ENCODE measurements at places on chromosomes 4 and X.
A peak's percentile ranks its signal among the peaks of the same experiment; 100 is the strongest.

GRCh38 chr4:122170775-122171174, 18.6 kb downstream of the BLTP1 start:
- DNase-seq: no peak

DNA sequence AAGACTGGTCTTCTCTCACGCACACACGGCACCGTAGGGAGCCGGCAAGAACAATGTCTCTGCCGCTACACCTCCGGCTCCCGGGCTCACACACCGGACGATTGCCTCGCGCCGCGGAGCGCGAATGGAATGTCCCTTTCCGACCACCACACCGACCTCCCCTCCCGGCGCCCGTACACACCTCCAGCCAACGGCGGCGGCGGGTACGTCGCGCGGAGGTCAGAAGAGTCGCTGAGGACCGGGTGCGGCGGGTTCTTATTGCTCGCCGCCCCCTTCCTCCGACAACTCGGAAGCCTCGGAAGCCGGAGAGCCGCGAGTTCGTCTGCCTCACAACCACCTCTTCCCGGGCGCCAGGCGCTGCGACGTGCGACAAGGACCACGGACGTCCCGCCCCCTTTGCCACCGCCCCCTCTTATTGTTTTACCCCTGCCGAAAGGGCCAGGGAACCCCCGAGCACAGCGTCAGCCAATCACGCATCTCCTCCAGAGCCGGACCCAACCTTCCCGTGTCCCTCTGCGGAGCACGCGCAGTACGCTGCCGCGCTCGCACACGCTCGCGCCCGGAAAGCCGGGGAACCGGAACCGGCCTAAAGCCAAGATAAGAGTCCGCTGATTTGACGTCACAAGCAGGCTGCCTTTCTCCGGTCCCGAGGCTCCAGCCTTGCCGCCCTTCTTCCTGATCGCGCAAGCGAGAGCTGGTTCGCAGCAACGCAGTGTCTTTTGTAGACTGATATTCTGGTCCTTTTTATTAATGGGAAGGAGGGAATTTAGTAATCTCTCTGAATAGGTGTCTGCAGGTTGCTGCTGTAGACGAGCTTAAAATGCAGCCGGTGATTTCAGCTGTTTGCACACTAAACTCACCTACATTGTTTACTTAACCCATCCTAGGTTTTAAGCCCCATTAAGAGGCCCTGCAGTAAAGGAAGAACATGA, at the start of gene G3BP2:
Gene G3BP2, minus strand, starts transcription at position 385 of the 932 bp plus-strand sequence. CDS start 11,386 bp downstream, outside the sequence.
- peak; percentile 99 for DNase-seq

- DNase-seq: no peak
Observed at GRCh38 chr4:118918388-118918787, 29.7 kb downstream of the SYNPO2 start.

- no peak for DNase-seq
Observed at GRCh38 chr4:3302786-3303564, 10.2 kb downstream of the RGS12 start.

DNA sequence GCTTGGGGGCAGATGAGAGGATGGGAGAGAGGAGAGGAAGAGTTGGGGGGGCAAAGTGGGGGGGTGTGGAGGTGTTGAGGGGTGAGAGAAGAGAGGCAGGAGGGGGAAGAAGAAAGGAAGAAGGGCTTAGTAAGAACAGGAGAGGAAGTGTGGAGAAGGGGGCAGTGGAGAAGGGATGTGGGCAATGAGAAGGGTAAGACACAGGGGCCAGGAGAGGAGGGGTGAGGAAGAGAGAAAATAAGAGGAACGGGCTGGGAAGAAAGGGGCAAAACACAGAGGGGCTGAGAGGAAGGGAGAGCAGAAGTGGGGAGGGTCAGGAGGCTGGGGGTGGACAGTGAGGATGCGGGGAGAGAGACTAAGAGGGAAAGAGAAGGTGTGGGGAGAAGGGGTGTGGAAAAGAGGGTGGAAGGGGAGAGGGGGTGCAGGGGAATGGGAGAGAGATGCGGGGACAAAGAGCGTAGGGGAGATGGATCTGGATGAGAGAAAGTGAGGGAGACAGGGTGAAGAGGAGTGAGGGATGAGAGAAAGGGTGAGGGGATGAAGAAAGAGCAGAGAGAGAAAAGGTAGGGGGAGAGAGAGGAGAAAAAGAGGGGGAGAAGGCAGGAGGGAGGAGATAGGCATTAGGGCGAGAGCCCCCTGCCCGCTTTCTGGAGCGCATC, 12.9 kb downstream of the SH3KBP1 start:
- no peak for DNase-seq

GRCh38 chr4:88793475-88793874, 95.8 kb upstream of the NAP1L5 start:
- no peak for DNase-seq

- no peak for DNase-seq
Observed at GRCh38 chr4:30756553-30756952, 36.4 kb downstream of the PCDH7 start.

GRCh38 chr4:6504900-6505496, 32.6 kb upstream of the PPP2R2C start:
- DNase-seq: no peak

- DNase-seq: no peak
Observed at GRCh38 chr4:39910064-39910463, 67.6 kb downstream of the PDS5A start.

DNA sequence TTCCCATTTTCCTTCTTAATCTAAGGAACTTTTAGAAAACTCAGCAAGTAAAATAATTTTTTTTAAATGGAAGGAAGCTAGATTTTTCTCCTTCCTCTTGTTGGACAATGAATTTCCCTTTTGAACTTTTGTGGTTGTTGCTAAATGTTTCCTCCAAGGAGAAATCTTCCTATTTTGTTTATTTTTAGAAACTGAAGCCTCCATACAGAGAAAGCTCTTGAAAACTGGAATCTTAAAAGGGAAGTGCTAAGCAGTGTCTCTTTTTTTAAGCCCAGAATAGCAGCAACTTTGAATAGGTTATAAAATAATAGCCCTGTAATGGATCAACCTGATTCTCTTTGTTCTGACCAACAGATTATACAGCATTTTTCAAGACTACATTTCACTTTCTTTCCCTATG, 15.1 kb upstream of the DCLK2 start:
- no peak for DNase-seq

DNA sequence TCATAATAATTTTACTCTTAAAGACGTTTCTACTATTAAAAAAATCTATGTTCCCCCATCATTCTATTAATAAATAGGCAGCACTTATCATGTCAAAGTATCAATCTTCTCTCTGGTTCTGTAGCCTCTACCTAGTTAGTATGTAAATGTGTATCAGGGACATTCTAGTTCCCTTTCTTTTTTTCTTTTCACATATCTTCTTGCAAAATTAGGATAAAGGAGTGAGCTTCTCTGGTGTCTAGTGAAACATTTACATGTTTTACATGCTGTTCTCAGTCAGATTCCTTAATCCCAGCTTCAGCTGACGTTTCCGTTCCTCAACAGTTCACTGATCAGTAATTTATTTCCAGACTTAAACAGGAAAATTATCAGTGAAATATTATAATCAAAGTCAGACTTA, 11.8 kb downstream of the PCDH10 start:
- no peak for DNase-seq

DNA sequence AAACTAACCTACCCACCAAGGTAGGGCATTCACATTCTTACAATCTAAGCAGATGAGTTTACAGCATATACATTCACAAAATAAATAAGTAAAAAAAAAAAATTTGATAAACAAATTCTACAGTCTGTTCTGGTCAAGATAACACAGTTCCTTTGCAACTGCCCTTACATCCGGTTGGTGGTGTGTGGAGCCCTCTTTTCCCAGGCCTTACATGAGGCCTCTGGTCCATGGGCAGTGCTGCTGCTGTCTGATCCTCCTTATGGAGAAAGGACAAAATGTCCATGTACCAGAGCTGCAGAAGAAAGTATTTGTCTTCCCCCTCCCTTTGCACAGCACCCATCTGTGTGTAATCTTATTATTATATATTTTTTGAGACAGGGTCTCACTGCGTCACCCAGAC, 2.2 kb upstream of the SEPTIN11 start:
- no peak for DNase-seq

GRCh38 chr4:182409271-182409670, 166.1 kb downstream of the TENM3 start:
- no peak for DNase-seq

DNA sequence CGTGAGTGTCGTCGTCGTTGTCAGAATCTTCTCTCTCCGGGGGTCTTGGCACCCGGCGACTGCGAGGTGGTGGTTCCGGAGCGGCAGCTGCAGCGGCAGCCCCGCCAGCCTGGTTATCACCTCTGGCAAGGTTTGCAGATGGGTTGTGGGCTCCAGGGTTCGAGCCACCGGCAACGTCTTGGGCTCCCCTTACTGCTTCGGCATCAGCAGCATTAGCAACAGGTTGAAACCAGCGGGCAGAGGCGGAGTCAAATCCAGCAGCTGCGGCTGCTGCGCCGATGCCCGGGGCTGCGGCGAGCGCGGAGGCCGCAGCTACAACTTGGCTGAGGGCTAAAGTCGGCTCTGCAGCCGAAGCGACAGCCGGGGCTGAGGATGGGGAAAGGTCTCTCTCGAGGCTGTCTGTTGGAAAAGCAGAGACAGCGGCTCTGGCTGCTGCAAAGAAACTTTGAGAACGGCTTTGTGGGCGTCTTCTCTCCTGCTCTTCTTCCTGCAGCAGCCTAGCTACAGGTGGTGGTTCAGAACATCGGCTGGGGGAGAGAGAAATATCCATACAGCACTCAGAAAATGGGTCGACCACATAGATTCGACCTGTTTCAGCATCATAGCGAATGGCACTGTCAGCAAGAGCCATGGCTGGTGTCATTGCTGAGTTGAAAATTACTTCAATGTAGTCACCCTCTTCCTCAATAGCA, 3.6 kb downstream of the IRS4 start:
- no peak for DNase-seq

- no peak for DNase-seq
Observed at GRCh38 chr4:80540349-80540748, 204.8 kb downstream of the CFAP299 start.

GRCh38 chrX:13697455-13697854, 8.5 kb downstream of the RAB9A start:
- DNase-seq: no peak

- peak; percentile 16 for DNase-seq
Observed at GRCh38 chr4:86449746-86450588, 90.1 kb upstream of the MAPK10 start.

GRCh38 chrX:149759824-149760223, 14.0 kb upstream of the HSFX1 start:
- DNase-seq: no peak

DNA sequence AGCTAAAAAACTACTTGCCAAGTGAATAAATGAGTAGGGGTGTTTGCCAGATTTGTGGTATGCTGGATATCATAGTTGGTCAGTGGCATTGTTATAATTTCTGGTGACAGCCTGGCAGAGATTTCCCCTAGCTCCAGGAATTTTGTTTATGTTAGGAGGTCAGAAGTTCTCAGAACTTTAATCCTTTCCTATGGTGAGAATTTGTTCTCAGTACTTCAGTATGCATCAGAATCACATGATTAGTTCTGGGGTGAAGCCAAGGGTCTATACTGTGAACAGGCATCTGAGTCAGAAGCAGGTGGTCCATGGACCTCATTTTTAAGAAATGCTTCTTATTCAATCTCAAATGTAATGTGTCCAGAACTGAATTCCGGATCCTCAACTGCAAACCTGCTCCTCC, 10.5 kb downstream of the RASSF6 start:
- DNase-seq: no peak

- DNase-seq: no peak
Observed at GRCh38 chr4:118265312-118266144, 87.3 kb downstream of the PRSS12 start.

GRCh38 chr4:158884280-158884679, 115.5 kb downstream of the FNIP2 start:
- no peak for DNase-seq

GRCh38 chr4:70359115-70359661, 1.4 kb upstream of the SMR3A start:
- no peak for DNase-seq

GRCh38 chr4:123696687-123697086, 300.1 kb downstream of the SPRY1 start:
- no peak for DNase-seq

GRCh38 chr4:101114936-101115372, 232.4 kb downstream of the PPP3CA start:
- peak; percentile 97 for DNase-seq

DNA sequence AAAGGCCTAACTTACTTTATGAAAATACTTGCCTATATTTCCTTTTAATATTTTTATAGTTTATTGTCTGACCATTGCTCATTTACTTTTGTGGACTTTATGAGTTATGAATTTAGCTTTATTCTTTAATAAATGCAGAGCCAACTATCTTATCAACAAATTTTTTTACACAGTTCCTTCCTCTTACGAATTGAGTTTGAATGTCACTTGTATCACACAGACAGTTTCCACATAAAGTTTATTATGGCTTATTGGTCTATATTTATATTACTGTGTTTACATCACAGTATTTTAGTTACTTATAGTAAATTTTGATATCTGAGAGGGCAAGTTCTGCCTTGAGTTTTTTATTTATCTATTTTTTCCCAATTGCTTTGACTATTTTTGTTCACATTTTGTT, 450.6 kb downstream of the C4orf33 start:
- DNase-seq: no peak

GRCh38 chr4:84908876-84909275, 57.6 kb downstream of the WDFY3 start:
- no peak for DNase-seq

- no peak for DNase-seq
Observed at GRCh38 chr4:173519111-173520101, 10.6 kb downstream of the HAND2 start.

- no peak for DNase-seq
Observed at GRCh38 chrX:36650622-36651021, 357.5 kb upstream of the FAM47C start.

GRCh38 chr4:147768113-147768512, 36.2 kb downstream of the ARHGAP10 start:
- no peak for DNase-seq

DNA sequence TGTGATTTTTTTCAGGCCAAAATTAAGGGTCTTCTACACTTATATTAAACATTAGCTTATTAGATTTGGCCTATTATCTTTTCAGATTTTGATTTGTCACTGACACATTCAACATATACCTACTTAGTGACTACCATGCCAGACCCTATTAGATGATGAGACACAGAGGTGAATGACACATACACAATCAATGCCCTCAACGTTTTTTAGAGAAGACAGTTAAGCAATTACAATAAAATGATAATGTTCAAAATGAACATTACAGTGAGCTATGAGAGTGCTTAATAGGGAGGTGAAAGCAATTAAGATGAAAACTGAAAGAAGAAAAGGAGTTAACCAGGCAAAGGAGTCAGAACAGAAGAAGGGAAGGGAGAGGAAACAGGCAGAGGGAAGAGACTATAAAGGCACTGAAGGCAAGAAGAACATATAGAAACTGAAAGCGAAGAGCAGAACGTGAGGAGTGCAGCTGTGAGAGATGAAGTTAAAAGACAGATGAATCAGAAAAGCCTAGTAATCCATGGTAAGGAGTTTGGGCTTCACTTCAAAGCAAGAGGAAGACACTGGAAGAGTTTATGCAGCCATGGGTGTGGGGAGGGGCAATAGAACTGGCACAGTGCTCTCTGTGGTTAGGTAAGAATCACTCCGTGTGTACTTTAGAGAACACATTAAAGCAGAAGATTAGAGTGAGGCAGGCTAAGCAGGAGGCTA, 119.0 kb downstream of the REELD1 start:
- no peak for DNase-seq
